ENCODE measurements at places on chromosomes 1 and 21.

- no peak for DNase-seq
Measured at GRCh38 chr1:199221371-199222150, 582.7 kb downstream of the PTPRC start.

DNA sequence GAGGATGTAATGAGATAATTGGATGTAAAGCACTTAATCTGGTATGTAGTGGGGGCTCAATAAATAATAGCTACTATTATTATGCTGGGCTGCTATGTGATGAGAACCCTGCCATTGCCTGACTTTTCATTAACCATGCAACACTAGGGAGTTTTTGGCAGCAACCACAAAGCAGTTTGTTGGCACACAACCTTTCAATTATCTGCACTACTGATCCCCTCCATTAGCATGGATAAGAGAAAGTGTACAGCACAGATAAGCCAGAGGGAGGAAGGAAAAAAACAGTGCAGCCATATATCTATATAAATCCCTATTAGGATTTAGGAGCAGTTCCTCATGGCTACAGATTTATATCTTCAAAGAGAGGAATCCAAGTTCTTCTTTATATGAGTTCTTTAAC is 498.5 kb downstream of the NUF2 start:
- DNase-seq: no peak

DNA sequence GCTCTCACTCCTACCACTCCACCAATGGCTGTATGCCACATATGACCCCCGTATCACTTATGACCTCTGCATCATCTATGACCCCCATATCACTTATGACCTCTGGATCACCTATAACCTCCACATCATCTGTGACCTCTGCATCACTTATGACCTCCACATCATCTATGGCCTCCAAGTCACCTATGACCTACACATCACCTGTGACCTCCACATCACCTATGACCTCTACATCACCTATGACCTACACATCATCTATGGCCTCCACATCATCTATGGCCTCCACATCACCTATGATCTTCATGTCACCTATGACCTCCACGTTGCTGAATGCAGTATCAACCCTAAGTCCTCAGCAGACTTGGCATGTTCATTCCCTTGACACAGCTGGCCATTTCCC is 271.2 kb downstream of the MATN1 start:
- no peak for DNase-seq

- DNase-seq: no peak
Measured at GRCh38 chr1:74534241-74534640, 21.8 kb upstream of the LRRC53 start.

GRCh38 chr1:36927826-36928225 is 106.5 kb downstream of the GRIK3 start:
- no peak for DNase-seq

DNA sequence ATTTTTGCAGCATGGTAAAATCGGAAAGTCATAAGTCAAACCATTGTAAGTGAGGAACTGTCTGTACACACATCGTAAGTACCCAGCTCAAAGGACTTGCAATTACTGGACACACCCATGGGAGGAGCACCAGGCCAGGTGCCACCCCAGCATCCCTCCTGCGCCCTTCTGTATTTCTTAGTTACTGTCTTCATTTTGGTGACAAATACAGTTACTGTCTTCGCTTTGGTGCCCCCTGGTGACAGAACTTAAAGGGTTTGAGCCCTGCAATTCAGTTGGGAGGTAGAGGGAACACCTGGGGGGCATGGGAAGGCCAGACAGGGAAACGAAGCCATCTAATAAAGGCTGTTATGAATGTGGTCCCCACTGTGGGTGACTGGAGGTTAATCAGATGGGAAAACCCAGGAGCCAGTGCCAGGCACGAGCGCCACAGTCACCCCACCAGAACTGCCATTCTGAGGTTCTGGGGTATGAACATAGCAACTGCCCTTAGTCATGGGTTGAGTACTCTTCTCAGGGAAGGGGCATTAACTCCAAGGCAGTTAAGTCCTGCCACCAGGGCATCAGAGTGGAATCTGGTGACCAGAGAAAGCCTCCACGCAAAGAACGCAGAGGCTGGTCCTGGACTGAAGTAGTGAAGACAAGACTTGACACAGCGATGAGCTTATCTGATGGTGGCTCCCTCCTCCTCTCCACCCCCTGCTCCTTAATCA is 612.9 kb downstream of the PTPRU start:
- no peak for DNase-seq

- no peak for DNase-seq
Measured at GRCh38 chr21:31334648-31335121, 9.4 kb downstream of the TIAM1 start.

DNA sequence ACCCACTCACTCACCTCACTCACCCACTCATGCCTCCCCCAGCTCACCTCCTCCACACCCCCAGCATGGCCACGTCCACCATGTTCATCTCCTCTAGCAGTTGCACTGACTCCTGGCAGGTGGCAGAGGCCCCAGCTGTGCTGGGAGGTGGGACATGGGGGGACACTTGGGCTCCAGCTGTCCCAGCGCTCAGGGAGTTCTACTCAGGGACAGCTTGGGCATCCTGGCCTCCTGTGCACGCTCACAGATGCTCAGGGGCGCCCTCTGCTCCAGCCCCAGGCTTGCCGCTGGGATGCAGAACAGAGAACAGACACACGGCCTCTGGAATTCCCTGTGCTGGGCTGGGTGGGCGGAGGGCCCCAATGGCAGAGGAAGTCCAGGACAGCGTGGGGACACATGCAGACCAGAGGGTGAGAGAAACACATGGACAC is 5.2 kb downstream of the KRTAP10-8 start:
- no peak for DNase-seq

DNA sequence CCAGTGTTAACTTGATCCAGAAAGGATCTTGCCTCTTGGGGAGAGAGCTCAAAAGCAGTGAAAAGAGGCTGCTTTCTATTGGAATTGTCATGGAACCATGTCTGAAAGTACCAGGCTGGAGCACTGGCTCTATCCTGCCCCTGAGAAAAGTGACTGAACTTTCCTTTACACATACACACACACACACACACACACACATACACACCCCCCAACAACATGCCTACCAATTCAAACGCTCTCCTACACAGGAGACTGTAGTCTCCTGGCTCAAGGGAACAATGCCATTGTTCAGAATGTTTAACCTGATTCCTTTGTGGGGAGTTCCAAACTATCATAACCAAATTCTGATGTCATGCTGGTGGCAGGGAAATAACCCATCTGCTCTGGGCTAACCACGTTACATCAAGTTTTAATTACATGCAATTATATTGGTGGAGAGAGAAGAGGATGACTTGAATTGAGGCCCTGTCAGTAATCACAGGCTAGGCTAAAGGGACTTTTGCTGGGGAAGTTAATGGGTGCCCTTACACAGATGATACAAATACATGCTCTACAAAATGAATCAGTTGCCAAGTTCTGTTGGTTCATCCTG is 52.3 kb upstream of the DUSP10 start:
- DNase-seq: no peak

DNA sequence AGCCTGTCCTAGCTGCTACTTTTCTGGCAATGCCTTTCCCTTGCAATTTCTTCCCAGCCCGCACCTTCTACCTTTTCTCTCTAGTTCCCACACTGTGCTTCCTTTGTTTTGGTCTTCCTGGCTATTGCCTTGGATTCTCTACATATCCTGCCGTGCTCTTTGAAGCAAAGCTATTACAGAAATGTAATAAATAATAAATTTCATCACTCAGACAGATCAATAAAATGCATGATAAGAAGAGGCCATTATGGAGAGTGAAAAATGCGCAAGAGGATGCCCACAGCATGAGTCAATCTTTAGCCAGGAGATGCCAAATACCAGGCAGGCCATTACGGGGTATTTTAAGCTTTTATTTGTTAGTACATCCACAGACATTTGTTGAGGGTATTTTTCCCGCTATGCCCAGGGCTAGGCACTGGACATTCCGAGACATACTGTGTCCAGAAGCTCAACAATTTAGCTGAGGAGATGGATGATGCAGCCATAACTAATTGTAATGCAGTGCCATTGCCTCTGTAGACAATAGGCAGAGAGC is 163.6 kb downstream of the ST6GALNAC3 start:
- no peak for DNase-seq

GRCh38 chr1:198860371-198860770 is 221.5 kb downstream of the PTPRC start:
- DNase-seq: no peak

DNA sequence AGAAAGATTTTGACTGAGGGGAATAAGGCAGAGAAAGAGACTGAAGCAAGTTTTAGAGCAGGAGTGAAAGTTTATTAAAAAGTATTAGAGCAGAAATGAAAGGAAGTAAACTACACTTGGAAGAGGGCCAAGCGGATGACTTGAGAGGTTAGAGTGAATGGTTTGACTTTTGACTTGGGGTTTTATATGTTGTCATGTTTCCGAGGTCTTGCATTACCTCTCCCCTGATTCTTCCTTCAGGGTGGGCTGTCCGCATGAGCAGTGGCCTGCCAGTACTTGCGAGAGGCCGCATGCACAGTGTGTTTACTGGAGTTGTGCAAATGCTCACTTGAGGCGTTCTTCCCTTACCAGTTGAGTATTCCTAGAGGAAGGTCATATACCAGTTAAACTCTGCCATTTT is 13.0 kb upstream of the DENND2D start:
- DNase-seq: no peak

DNA sequence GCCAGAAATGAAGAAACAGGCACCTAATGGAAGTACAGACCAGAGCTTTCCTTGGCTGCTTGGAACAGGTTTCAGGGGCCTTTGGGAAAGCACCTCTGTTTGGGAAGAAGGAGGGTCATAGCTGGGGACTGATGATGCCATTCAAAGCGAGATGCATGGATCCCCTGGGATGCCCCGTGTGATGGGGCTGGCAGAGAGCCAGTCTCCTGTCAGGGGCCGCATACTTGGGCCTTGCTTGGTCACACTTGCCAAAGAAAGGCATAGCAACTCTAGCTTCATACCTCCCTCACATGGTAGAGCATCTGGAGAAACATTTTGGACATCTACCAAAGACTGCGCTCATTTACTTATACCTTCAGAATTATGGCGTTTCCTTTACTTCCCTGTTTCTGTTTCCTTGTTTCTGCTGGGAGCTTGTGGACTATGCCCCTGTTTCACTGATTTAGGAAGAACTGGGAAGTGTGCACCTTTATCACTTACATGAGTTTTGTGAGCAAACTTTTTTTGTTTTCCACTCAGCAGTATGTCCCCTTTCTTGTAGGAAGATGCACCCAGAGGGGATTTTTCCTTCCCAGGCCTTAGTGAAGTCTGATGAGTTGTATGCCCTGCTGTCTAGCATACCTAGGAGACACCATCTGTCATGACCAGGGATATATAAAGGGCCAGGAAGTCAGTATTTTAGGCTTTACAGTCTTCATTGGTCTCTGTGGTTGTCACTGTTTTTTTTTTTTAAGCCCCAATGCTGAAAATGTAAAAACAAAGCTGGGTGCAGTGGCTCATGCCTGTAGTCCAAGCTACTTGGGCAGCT is 19.8 kb upstream of the ST3GAL3 start:
- no peak for DNase-seq

DNA sequence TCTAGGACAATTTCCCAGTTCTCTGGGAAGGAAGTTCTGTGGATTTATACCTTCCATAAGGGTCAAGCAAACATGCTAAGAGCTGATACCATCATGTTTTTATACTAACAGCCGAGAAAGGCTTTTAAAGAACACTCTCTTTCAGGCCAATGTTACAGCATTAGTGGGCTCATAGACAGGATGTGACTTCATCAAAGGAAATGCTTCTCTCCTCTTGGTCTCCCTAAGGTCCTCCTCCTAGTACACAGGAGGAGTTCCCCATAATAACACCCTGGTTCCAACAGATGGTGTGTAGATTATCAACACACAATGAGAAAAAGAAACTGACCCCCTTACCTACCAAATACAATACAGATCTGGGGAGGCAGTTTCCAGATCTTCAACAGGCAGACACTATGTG is 26.7 kb upstream of the GLIS1 start:
- no peak for DNase-seq

Data from DMS79 (cell line).